ENCODE measurements at places on chromosomes 11 and 22. TPM values are rescaled to one million over a fixed set of nuclear protein-coding genes. Genes with fewer than 3 reads are reported as not detected.
A peak's percentile ranks its signal among the peaks of the same experiment; 100 is the strongest.

DNA sequence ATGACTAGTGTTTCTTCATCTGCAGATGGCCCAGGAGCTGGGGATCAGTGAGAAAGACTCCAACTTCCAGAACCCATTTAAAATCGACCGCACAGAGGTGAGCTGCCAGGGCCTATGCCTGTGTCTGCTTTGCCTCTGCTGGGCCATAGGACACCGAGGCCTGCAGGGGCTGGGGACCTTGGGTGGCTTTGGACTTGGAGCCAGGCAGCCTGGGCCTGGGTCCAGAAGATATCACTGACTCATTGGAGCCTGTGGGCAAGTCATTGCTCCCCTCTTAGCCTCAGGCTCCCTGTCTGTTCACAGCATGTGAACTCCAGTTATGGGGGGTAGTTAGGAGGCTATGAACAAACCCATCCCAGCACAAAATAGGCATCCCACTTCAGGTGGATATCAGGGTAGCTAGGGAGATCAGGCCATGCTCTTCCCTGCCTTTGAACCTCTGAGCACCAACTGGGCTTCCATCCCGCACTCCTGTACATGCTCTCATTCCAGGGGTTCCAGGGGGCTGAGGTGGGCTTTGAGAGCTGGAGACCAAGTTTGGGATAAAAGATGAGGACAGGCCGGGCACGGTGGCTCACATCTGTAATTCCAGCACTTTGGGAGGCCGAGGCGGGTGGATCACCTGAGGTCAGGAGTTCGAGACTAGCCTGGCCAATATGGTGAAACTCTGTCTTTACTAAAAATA is 13.4 kb downstream of the CCDC134 start:
- no peak for DNase-seq

DNA sequence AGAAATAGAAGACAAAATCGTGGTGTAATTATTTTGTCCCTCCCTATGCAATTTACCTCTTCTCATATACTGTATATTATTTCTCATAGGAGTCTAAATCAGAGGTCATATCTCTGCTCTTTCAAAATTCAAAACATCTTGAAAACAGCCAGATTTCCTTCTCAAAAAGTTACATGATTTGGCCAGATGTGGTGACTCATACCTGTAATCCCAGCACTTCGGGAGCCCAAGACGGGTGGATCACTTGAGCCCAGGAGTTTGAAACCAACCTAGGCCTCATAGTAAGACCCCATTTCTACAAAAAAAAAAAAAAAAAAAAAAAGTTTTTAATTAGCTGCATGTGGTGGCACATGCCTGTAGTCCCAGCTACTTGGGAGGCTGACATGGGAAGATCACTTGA is 29.0 kb upstream of the DNAJB7 start:
- DNase-seq: no peak

The MRGPRE gene
- total RNA-seq: not detected

The APOA5 gene
- total RNA-seq: not detected

DNA sequence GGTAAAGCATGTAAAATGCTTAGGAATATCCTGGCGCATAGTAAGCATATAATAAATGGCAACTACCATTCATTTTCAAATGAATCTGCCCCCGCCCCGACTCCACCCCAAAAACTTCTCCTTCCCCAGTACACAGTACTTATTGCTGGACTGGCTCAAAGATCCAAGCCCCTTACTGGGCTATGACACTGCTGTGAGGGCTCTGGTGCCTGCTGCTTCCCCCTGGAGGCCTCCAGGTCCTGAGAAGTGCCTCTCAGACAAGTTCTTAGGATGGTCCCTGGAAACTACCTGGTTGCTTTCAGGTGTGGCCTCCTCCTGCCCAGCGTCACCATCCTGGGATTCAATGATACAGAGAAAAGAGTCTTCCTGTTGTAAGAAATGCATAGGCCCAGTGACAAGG is 190.6 kb upstream of the NTM start:
- no peak for DNase-seq

GRCh38 chr11:44261800-44262591 is 47.9 kb downstream of the ALX4 start:
- DNase-seq: no peak

- peak; percentile 82 for DNase-seq
Measured at GRCh38 chr11:64245797-64246620, 734 bp downstream of the PPP1R14B start.

- DNase-seq: no peak
Measured at GRCh38 chr11:32382339-32383049, 52.8 kb downstream of the WT1 start.

The SHISA8 gene
- total RNA-seq: 5.0 TPM

DNA sequence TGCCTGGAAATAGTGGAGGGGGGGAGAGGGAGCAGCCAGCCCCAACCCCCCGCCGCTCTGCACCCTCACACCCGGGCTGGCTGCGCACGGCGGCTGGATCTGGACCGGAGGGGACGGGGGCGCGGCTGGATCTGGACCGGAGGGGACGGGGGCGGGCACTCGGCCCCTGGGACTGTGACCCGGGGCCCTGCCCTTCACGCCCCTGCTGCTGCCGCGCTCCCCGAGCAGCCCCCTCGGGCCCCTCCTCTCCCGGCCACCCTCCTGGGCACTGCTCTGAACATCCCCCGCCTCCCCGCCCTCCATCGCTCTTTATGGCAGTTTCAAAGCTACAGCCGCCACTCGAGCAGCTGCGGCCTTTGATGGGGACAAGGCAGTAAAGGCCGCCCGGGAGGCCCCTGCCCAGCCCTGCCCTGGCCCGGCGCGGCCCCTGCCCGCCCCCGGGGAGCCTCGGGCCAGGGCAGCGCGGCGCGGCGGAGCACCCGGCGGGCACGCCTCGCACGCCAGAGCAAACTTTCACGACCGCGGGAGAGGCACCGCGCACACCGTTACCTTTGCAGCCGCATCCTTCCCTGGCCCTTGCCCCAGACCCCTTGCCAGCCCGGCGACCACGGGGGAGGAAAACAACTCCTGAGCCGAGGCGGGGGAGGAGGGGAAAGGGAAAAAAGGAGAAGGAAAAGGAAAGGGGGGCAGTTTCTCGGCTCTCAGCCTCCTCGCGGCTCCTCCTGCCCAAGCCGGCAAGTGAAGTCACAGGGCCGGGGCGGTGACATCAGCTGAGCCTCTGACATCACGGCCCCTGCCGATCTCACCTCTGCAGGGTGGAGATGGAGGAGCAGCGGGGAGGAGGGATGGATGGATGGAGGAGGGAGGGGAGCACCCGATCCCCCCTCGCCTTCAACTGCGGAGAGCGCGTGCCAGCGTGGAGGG is 13.1 kb upstream of the TCF20 start:
- peak; percentile 48 for DNase-seq

The OR6A2 gene
- total RNA-seq: not detected

All from activated T-cell treated with anti-CD3 and anti-CD28 coated beads, Interleukin-2, amount 50 U/mL, for 4 hours (primary cell).